Stimulated activated CD4-positive, alpha-beta T cell treated with anti-CD3 and anti-CD28 coated beads, TNF-alpha, amount 100 ng/mL, for 4 hours (primary cell): ENCODE measurements at places on chromosomes 12 and 14.

- no peak for DNase-seq
Observed at GRCh38 chr14:96581902-96582301, 79.7 kb downstream of the PAPOLA start.

GRCh38 chr14:34582117-34582680, 42.7 kb upstream of the EAPP start:
- DNase-seq: no peak

DNA sequence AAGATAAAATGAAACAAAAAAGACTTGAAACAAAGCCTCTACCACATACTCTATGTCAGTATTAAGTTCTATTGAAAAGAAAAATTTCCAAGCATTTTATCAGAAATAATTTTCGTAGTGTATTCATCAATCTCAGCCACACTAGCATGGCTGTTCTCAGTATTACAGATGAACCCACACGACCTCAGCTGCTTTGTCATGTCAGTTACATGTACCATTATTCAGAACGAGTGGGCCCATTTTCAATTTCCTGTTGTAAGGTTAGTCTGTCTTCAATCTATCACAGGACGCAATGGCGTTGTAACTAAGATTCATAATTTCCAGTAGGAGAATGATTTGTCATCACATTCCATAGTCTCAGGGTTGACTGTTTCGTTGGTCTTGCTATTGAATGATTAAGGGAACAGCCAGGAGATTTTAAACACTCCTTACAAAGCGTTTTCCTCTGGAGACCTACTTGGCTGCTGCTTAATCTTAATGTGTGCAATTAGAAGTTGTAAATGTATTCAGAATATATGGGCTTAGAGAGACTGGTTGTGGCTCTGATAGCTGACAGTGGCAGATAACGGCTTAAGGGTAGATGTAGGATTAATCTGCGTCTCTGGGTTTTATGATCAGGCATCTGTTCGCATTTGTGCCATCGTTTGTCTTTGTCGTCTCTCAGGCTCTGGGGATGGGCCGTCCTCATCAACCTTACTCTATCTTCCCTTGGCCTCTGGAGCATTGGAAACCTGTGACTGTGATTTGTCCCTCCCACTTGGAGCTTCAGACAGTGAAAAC, 65.4 kb downstream of the GLT1D1 start:
- DNase-seq: no peak

DNA sequence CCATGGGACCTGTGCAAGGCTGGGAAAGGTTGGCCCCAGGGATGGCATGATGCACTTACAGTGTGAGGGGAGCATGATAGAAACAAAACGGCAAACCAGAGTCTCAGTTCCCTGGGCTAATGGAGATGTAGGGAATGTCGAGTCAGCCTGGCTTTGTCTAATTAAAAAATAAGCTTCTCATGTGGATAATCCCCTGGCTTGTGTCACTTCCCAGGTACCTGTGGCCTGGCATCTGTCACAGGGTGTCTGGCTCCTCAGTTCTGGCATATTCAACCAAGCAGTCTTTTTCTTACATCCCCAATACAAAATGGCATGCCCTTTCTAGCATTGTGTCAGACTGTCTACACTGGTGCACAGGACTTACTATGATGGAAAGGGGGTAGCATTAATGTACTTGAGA, 261.4 kb downstream of the GRIN2B start:
- no peak for DNase-seq

GRCh38 chr14:23513818-23514643, 37.5 kb downstream of the ZFHX2 start:
- no peak for DNase-seq

DNA sequence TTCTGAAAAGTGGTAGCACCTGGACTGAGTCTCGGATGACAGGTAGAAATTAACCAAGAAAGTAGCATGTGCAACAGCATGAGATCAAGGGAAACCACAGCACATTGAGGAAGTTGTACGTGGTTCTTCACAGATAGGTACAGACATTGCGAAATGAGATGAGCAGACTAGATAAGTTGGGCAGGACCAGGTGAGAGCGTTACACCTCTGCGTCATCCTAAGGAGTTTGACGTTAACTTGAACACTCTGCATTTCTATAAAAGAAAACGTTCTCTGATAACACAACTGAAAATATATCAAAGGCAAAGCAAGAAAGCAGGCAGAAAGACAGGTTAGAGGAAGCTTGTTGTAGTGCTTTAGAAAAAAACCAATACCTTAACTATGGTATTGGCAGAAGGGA, 98.5 kb upstream of the RASSF8 start:
- no peak for DNase-seq

- no peak for DNase-seq
Observed at GRCh38 chr12:88866881-88867280, 286.6 kb upstream of the KITLG start.

GRCh38 chr14:104816616-104816884, 15.6 kb downstream of the ZBTB42 start:
- no peak for DNase-seq

DNA sequence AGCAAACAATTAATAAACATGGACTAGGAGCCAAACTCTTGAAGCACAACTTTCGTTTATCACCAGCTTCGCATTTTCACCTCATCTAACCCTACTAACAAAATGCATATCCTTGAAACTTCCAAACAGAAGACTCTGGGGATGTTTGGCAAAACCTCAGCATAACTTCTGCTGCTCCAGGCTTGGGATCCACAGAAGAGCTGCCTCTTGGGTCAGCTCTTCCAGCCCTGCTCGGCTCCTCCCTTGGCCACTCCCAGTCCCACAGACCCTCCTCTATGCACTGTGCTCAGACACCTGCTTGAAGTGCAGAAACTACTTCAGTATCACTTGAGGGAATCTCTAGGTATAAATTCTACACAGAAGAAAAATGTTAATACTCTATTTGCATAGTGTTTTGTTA, 110.0 kb upstream of the AMIGO2 start:
- DNase-seq: no peak

- no peak for DNase-seq
Observed at GRCh38 chr12:19298836-19299605, 140.3 kb upstream of the AEBP2 start.

GRCh38 chr12:64258576-64258975, 36.5 kb upstream of the KICS2 start:
- no peak for DNase-seq

GRCh38 chr12:67716817-67717216, 68.3 kb downstream of the DYRK2 start:
- DNase-seq: no peak

- DNase-seq: no peak
Observed at GRCh38 chr12:53048780-53049401, 974 bp upstream of the TNS2 start.

DNA sequence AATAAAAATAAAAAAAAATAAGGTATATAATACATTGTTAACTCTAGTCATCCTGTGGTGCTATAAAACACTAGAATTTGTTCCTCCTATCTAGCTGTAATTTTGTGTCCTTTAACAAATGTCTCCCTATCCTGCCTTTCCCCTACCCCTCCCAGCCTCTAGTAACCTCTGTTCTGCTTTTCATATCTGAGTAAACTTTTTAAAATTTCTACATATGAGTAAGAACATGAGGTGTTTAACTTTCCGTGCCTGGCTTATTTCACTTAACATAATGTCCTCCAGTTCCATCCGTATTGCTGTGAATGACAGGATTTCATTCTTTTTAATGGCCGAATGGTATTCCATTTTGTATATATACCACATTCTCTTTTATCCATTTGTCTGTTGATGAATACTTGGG, 71.3 kb upstream of the GNG2 start:
- no peak for DNase-seq

DNA sequence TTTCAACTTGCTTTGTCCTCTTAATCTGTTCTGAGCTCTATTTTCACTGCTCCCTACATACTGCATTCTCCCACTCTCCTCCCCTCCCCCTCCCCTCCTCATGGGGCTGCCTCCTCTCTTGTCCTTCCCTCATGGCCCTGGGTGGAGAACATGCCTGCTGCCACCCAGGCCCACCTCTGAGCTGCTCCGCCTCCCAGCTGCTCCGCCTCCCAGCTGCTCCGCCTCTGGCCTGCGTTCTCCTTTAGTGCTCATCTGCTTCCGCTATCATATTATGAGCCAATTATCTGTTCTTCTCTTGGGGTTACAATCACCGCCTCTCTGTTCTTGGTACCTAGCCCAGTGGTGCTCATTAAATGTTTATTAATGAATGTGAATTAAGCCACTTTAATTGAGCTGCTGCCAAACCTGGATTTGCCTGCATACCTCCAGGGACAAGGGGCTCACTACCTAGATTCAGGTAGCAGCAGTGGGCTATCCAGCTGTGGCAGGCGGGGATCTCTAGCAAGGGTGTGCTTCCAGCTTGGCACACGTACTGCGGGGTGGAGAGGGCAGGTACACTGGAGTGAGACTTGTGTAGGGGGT, 32.0 kb upstream of the FAM181A start:
- DNase-seq: no peak
